Glomerular endothelial cell (primary cell): ENCODE measurements at places on chromosomes 5 and 9.

DNA sequence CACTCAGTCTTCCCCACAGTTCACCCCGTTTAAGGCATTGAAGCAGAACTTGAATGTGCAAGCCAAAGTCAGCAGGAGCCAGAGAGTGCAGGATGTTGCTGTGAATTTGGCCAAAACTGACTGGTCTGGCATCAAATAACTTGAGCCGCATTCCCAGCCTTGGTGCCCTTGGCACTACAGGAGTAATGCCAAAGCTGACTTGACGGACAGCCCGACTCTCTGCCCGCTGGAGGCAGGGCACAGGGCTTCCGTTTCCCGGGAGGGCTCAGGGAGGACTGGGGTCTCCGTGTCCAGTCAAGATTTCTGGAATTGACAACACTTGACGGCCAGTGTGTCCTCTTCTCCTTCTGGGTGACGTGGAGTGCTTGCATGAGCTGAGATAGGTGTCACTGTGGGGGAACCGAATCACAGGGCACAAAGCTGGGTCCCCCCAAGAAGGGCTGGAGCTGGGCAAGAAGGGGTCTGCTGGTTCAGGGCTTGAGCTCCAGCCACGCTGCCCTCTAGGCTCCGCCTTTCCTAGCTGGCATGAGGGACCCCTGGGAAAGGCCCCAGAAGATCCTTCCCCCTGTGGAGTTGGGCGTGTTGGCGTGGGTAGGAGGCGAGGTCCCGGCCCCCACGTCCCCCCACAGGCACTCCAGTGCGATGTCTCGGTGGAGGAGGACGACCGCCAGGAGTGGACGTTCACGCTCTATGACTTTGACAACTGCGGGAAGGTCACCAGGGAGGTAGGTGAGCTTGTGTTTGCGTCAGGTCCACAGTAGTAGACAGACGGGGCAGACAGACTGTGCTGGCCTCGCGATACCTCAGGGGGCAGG lies 25.2 kb downstream of the NKD2 start:
- no peak for DNase-seq

- no peak for DNase-seq
Measured at GRCh38 chr5:173673295-173674101, 57.0 kb upstream of the BOD1 start.

- DNase-seq = no peak
Measured at GRCh38 chr5:150497274-150497988, 10.5 kb upstream of the NDST1 start.

GRCh38 chr5:64727150-64727549 lies 36.8 kb downstream of the SHISAL2B start:
- DNase-seq = no peak

GRCh38 chr5:34978681-34979080 lies 49.3 kb downstream of the DNAJC21 start:
- no peak for DNase-seq

GRCh38 chr5:73552642-73553041 lies 12.8 kb downstream of the ANKRA2 start:
- DNase-seq = no peak

DNA sequence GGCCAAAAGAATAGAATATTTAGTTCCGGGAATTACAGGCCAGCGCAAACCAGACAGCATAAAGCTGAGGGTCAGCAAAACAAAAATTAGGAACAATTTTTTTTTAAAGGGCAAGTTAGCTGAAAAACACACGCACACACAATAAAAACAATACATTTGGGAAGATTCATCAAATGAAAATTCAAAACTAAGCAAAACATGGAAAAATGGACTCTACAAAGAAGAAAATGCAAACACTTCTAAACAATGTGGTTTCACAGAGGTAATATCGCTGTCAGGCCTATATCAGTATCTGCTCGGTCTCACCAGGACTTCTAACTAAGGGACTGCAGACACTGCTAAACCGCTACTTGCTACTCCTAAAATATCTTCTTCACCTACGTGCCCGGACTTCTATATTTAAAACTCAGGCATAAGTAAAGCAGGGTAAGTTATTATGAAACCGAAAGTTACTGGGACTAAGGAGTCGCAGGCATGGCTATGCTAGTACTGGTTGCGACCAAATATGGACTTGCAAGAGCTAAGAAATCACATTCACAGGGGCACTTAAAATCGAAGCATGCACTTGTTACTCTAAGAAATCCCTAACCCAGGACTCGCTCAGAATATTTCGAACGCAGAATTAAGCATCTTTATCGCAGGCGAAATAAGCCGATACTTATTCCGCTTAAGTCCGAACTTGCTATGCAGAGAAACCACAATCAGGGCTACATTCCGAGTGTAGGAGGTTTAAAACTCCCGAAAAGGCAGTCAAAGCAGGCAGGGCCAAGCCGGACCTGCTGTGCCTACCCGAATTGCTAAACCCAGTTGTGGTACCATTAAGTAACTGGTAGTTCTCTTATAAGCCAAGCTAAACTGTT lies 2.3 kb downstream of the ANXA2R start:
- DNase-seq = peak; percentile 69

- no peak for DNase-seq
Measured at GRCh38 chr5:102865510-102866236, 110.6 kb downstream of the PAM start.

DNA sequence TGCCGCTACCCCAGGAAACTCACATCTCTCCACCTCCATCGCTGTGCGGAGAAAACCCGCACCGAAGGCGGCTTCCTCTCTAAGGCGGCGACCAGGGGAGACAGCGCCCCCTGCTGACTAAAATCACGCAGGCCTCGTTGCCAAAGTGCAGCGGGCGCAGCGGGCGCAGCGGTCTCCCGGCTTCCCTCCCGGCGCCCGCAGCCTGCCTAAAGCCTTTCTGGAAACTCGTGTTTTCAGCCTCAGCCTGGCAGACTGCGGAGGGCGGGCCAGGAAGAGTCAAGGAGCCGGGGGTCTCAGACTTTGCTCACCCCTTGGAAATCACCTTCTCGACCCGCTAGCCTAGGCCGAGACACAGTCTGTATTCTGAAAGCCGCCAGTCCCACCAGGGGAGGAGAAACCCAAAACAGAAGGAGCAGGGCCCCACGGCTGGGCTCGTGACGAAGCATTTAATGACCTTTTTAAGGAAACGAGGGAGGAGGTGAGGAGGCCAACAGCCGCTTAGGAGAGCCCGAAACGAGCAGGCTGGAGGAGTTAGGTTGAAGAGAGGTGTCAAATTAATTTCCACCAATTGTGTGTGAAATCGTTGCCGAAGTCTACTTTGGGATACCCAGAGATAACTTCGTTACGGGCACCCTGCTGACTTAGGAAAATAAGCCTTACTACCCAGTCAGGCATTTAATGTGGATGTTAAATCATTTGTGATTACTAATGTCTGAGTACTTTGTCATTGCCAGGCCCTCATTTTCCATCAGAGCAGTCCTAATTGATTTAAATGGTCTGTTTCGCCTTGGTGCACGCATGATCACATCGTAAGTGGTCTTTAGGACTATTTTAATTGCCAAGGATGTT lies 7.3 kb upstream of the FOXB2 start:
- no peak for DNase-seq

GRCh38 chr9:126299706-126300276 lies 26.8 kb upstream of the MVB12B start:
- DNase-seq = no peak

GRCh38 chr9:133104718-133105460 lies 16.2 kb downstream of the RALGDS start:
- no peak for DNase-seq

DNA sequence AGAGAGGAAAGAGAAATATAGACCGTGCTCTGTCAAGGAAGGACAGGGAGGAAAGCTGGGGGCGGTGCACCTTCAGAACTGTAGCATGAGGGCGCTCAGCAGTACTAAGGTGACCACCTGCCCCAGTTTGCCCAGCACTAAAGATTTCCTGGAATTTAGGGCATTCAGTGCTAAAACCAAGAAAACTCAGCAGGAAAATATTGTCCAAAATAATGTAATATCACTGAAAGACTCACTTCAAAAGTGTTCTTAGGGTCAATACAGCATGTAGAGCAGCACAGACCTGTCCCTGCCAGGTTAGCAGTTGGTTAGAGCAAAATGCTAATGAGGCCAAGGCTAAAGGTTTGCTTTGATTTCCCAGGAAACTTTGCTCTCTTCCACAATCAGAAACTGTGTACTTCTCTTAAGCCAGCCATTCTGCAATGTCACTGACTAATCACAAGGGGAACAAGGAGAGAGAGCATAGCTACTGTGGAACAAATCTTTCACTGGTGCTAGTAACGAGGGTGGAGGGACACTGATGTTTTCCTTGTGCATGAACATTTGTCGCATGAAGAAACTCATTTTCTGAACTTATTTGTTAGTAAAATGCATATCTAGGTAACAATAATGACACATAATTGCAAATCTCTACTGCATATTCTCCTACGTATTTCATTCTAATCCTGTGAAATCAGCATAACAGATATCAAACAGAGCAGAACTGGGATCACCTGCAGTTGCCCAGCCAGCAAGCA lies 53.0 kb upstream of the GRAMD2B start:
- no peak for DNase-seq

- DNase-seq = no peak
Measured at GRCh38 chr9:104903609-104904008, 24.3 kb downstream of the ABCA1 start.

- DNase-seq = no peak
Measured at GRCh38 chr9:33107762-33108161, 31.3 kb upstream of the SMU1 start.

DNA sequence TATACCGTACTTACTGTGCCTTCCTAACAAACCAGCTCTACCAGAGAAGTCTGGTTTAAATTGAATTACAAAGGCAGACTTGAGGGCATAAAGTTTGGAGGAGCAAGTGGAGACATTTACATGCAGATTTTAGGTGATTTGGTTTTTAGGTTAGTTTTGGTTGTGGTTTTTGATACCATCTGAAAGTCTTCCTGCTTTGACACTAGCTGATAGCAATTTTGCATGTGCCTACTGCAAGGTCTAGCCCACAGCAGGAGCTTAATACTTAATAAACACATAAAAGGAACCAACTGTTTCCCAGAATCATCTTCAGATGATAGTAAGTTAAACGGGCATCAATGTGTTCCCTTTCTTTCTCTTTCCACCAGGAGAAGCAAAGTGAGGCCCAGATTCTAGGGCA lies 3.4 kb upstream of the ESM1 start:
- DNase-seq = no peak

DNA sequence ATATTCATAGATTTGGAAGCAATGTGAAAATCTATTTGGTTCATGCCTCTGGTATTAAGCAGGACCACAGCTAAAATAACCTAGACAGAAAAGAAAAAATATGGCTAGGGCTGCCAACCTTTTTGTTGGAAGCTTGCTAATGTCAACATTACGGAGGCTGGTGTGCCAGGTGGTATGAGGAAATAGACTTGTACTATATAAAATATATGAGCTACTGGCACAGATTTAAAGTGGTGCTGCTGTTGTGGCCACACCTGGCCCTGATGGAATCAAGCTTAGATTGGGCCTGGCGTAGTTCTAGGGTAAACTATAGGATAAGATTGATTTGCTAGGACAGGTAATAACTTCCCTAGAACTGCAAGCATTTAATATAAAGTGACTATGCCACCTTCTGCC lies 10.6 kb upstream of the PARP8 start:
- no peak for DNase-seq

- no peak for DNase-seq
Measured at GRCh38 chr9:124202447-124202971, 55.2 kb upstream of the NEK6 start.
